ENCODE measurements at places on chromosomes 3 and 15.

- DNase-seq = no peak
Measured at GRCh38 chr15:72112116-72112515, 5.8 kb downstream of the MYO9A start.

DNA sequence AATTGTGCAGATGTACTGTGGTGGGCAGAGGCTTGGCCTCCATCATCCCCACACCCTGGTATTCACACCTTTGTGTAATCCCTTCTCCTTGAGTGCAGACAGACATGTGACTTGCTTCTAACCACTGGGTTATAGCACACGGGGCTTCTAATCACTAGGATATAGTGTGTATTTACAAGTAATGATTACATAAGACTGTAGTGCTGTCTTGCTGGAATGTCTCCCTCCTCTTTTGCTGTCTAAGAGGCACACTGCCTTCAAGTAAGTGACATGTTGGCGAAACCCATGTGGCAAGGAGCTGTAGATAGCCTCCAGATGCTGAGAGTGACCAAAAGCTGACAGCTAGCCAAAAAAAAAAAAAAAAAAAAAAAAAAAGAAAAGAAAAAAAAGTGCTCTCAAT, 542.7 kb upstream of the MDFIC2 start:
- DNase-seq = no peak

DNA sequence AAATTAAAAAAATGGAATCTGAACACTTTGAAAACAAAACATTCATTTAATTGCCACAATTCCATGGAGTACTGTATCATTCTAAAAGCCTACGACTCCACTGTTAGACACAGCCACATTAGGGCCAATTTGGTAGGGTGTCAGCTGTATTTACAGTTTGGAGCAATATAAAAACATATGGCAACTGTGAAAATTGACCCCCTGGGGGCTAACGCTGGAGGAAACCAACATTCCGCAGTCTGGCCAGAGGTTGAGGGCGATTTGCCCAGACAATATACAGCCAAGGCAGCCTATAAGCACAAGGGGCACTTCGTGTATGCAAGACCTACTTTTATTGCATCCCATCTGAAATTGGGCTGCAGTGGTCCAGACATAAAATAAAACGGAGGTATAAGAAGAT, 476.5 kb upstream of the WNT5A start:
- no peak for DNase-seq

DNA sequence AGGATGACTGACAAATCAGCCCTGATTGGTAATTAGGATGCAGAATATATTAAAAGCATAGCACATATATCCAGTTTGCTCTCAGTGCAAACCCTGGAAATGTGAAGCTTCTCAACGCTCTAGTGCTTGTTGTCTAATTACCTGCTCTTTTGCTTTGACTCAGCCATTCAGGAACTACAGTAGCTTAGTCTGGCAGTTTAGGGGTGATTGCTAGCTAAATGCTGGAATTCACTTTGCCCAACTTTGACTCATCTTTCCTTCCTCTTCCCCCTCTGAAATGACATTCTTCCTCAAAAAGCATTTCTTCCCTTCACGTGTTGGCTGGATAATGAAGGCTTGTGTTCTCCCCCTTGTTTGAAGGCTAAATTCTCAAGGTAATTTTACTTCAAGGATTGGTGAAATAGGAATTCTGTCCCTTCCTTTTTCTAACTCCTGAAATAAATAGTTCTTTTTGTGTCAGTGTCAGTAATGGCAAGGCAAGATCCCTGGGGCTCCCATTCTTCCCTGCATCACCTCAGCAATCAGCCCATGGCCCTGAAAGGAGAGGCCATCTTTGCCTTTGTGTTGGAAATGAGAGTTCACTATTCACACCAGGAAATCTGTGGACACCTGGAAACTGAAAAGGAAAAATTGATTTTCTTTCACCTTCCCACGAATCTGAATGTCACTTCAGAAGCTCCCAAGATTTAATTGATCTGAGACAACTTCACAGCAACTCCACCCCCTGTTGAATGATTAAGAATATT, 103.6 kb downstream of the ECT2 start:
- DNase-seq = no peak

DNA sequence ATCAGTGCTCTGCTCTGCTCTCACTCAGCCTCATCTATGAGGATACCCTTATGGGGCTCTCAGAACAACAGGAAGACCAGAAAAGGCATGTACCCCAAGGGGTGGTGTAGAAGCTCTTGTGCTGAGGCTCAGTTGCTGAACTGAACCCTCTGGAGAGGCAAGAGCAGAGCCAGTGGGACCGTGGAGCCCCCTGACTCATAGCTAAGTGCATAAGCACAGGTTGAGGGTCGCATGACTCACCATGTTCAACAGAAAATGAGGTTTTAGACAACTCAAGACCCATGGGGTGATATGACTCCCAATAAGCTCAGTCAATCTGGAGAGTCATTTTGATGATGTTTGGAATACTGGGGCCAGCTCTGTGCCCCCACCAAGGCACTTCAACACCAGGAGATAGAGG, 37.3 kb downstream of the CRYGS start:
- DNase-seq = no peak

DNA sequence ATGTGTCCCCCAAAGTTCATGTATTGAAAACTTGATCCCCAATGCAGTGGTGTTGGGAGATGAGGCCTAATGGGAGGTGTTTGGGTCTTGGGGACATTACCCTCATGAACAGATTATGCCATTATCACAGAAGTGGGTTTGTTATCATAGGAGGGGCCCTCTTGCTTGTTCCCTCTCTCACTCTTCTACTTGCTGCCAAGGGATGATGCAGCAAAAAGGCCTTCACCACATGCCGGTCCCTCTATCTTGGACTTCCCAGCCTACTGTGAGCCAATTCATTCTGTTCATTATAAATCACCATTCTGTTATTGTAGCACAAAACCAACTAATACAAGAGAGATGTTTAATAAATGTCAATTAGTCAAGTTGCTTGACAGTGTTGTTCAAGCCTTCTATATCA, 47.2 kb downstream of the FAM227B start:
- DNase-seq = no peak

DNA sequence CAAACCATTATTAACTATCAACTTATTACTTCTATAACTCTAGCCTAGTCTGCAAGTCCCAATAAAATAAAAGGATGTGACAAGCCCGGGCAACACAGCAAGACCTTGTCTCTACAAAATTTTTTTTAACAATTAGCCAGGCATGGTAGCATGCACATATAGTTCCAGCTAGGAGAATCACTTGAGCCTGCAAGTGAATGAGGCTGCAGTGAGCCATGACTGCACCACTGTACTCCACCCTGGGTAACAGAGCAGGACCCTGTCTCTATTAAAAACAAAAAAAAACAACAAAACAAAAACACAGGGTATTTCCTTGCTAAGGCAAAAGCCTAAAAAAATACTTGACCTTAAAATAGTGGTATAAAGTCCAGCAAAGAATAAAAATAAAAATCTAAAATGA, 31.4 kb downstream of the ANKRD28 start:
- DNase-seq = no peak

DNA sequence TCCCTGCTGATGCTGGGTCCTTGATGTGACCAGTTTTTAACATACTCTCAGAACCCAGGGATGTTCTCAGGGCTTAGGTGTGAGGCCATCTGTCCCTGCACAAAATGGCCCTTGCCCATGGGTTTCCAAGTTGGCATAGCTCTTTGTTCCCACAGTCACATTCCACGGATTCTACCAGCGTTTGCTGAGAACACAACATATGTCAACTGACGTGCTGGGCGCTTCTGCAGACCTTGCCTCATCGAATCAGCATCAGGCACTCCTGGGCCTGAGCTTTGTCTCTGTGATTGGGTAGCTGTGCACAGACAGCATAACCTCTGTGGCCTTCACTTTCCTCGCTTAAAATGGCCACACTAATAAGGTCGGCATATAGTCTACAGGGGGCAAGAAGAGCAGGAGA, 69.0 kb downstream of the MGLL start:
- DNase-seq = no peak

DNA sequence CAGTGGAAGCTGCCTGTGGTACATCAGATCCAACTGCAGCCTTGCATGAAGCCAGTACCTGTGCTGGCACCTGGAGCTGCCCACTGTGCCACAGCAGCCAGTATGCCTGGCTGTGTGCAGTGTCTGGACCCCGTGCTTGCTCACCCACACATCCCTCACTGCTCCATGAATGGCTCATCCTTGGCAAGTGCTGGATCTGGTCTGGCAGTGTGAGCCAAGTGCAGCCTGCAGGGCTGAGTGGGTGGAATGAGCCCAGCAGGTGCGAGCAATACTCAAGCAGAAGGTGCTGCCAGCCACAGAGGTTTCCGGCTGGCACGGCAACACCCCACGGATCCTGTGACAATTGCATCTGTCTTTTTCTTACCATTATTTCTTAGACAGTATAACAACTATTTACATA, 488.2 kb upstream of the ROBO2 start:
- no peak for DNase-seq

DNA sequence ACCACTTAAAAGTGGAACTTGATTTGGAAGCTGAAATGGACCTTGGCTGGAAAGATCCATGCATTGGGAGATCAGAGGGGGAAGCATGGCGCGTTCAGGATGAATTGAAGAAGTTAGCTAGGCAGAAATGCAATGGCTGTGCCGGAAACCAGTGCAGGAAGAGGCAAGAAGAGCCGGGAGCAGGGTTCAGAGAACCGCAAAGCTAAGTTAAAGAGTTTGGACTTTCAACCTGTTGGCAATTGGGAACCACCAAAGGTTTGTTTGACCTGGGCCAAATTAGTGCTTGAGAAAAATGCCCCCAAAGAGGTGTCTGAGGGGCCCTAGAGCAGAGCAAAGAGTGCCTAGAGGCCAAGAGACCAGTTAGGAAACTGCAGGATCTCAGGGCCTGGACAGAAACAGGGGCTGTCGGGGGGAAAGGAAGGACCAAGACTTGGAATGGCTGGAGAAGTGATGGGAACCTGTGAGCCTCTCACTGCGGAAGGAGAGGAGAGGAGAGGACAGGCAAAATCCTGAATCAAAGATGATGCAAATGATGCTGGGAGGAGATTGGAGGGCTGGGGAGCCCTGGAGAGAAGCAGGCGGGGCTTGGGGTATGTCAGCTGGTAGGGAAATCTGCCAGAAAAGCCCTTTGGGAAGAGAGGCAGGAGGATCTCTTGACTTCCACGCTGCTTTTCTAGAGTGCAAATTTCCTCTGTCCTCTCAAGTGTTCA, 49.3 kb downstream of the FAM174B start:
- no peak for DNase-seq

- DNase-seq = no peak
Measured at GRCh38 chr3:123332124-123332641, 116.7 kb downstream of the ADCY5 start.

- DNase-seq = no peak
Measured at GRCh38 chr15:85639752-85640381, 154.9 kb downstream of the KLHL25 start.

DNA sequence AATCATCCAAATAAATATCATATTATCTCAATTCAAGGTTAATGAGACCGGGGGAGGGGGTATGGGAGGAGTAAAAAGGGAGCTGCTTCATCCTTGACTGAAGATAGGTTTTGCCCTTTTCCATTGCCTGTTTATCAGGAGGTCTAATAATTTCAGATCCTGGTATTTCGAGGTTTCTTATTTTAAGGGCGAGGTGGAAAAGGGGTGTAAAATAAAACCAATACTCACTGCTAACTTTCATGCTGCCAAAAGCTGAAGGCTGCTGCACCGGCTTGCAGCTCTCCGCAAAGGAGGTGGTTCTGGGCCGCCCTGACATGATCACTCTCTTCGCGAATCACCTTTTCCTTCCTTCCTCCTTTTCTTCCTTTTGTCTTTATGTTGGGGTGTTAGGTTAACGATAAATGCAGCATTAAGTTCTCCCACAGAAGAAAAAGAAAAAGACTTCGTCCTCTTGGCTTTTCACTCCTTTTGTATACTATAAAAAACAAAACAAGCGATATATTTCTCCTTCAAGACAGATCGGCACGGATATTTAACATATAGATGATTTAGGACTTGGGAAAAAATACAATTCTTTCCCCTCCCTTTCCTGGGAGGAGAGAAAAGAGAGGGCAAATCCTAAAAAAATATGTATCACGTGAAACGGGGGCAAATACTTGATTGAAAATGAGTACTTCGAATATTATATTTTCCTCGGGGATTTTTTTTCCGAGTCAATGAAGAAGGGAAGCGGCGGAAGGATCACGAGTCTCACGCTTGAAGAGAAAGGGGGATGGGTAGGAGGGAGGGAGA, 932 bp downstream of the GSK3B start:
- no peak for DNase-seq

GRCh38 chr3:31392568-31392967, 140.2 kb upstream of the STT3B start:
- DNase-seq = no peak

DNA sequence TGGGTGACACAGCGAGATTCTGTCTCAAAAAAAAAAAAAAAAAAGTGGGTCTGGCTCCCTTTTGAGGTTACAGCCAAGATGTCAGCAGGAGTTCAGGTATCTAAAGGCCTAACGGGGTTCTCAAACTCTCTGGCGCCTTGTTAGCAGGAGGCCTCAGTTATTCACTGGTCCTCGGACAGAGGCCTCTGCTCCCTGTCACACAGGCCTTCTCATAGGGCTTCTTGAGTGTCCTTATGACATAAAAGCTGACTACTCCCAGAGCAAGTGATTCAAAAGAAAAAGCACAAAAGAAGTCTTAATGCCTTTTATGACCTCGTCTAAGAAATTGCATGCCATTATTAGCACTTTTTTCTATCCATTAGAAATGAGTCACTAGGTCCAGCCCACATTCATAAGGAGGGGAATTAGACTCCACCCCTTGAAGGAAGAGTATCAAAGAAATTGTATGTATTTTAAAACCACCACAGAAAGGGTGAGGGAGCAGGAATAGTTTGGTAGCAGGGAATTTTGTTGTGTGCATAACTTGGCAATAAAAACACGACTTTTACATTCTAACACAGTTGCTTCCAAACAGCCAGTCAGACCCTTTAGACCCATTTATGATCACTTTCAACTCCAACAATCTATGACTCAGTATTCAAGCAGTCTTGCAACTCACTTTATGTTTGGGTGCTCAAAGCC, 90.3 kb downstream of the MEX3B start:
- DNase-seq = no peak

DNA sequence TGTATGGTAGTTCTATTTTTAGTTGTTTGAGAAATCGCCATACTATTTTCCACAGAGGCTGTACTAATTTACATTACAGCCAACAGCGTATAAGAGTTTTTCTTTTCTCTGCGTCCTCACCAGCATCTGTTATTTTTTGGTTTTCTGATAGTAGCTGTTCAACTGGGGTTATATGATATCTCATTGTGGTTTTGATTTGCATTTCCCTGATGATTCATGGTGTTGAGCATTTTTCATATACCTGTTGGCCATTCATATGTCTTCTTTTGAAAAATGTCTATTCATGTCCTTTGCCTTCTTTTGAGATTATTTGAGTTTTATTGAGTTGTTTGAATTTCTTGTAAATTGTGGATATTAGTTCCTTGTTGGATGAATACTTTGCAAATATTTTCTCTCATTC, 114.6 kb downstream of the LRRK1 start:
- no peak for DNase-seq
